ENCODE measurements at places on chromosomes 12 and 14. TPM values are rescaled to one million over a fixed set of nuclear protein-coding genes. Genes with fewer than 3 reads are reported as not detected.

PTPN21 gene
- total RNA-seq = 13.8 TPM

TCL1A gene
- 1.7 TPM for total RNA-seq

DAZAP2 gene
- 50.2 TPM for total RNA-seq

GRCh38 chr12:116880817-116881324, 370 bp downstream of the HRK start:
- DNase-seq = no peak

DNA sequence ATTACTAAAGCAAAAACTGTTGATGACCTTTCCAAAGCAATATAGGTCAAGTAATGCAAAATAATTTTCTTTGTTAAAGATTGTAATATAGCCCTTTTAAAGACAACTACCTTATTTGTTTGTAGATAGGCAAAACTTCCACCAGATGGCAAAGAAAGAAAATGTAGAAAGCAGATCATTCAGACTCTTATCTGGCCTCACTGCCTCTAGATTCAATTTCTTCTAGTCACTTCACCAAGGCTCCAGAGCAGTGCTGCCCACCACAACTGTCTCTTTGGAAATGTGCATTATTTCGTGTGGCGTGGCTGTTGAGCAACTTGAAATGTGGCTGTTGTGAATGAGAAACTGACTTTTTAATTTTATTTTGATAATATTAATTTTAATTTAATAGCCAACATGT, 127.1 kb downstream of the ITPR2 start:
- no peak for DNase-seq

DNA sequence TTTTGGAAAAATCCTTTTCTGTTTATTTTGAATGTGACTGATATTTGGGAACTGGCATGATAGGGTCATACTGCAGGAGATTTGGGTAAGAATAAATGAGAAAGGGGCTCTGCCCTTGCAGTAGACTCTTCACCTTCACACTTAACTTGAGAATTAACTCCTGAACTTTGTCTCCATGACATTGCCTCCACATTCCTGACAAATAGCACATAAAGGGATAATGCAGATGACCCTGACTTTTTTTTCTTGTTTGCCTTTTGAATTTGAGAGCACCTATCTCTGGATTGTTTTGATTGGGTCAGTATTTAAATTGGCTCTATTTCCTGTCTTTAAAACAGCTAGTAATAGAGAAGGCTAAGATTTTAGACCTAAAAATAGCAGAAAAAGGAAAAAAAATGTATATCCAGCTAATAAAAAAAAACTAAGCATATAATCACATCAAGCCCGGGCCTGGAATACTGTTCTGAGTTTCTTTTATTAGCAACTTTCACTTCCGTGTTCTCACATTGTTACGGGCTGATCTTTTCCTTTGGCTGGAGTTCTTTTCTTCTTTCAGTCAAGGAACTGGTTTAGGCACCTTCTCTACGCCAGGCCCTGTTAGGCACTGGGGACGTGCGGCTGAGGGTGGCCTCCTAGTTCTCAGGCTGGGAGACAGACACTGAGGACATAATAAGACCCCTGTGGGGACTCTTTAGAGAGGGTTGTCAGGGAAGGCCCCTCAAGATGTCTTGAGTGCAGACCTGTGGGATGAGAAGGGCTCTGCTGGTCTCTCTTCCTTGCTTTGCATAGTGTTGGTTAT, 53.1 kb upstream of the GNPNAT1 start:
- DNase-seq = no peak

- no peak for DNase-seq
Observed at GRCh38 chr14:24312736-24313507, 1.6 kb downstream of the LTB4R start.

DNA sequence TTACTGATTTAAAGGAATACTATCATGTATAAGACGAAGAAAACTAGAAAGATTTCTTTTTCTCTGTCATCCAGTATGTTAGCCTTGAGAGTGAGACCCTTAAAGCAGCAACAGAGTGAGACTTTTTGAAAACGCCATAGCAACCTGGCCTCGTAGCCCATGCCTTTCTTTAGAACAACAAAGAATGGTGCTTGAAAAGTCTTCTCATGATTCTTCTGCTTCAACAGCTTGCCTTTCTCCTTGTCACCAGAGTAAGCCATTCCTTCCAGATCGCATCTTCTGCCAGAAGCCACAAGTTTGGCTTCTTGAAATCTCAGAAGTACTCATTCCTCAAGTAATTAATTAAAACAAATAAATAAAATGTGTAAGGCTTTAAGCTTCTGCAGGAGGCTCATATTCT, 109.3 kb downstream of the PDE3A start:
- no peak for DNase-seq

DNA sequence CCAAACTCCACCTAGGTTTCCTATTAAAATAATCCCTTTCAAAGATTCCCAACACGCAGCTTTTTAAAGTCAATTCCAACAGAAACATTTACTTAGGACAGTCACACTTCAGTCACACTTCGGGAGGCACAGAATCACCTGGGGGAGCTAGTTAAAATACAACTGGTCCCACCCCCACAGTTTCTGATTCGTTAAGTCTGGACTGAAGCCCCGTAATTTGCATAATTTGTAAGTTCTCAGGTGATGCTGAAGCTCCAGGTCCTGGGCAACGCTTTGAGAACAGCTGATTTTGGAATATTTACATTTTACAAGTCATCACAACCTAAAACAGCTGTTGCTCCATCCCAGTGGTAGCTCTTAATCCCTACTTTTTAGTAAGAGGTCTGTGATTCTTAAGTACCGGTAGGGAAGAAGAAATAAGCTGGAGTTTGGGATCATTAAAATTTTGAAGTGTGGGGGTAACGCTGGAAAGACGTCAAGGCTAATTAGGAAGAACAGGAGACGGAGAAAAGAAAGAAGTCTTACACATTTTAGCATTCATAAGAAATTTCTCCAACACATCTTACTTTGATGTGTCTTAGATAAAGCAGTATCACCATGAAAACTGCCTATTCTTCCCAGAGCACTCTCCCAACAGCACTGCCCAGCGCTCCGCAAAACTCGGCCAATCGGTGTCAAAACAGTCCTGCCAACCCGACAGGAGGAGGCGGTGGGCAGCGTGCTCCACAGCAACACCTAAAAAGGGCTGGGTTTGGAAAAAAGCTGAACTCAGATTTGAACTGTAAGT, 1.1 kb downstream of the IPO8 start:
- no peak for DNase-seq

- no peak for DNase-seq
Observed at GRCh38 chr14:102197317-102197853, 57.7 kb downstream of the WDR20 start.

DNA sequence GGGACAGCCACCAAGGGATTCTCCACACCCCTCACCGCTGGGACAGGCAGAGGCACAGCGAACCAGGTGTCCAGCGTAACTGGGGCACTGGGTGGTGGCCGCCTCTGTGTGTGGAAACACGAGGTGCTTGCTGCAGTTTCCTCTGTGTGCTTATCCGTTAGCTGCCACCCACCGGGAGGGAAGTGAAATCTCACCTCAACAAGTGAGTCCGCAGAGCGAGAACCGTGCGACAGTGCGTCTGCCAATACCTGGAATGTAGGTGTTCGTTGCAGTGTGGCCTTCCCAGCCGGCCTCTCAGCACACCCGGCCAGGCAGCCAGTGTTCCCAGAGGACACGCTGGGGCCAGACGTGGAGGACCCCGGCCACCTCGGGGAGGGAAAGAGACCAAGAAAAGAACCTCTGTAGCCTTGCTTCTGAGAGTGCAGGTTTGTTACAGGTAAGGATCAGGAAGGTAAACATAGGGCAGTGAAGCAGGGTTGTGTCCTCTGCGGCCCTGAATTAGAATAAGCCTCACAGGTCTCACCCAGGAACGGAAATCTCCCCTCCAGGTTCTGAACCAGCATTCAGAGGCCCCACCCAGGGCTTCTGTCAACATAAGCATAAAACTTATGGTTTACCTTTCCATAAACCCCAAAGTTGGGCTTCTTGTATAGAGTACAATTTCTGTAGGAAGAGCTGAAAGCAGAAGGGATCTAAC, 1.5 kb downstream of the BCL2L14 start:
- no peak for DNase-seq

GRCh38 chr12:41485203-41485602, 297.1 kb downstream of the PDZRN4 start:
- no peak for DNase-seq

GRCh38 chr12:75970310-75970709, 61.3 kb downstream of the PHLDA1 start:
- no peak for DNase-seq

- DNase-seq = no peak
Observed at GRCh38 chr14:79586416-79586815, 624.9 kb downstream of the DIO2 start.

GRCh38 chr14:91186515-91187066, 57.9 kb downstream of the GPR68 start:
- no peak for DNase-seq

GRCh38 chr14:35992816-35993683, 166.9 kb downstream of the BRMS1L start:
- no peak for DNase-seq

- DNase-seq = no peak
Observed at GRCh38 chr14:61132894-61133293, 148.2 kb downstream of the TMEM30B start.

Data from skin of body (tissue), 3 donors.